Fibroblast of skin of right quadriceps (primary cell): ENCODE measurements at places on chromosomes 1 and 21.
A peak's percentile ranks its signal among the peaks of the same experiment; 100 is the strongest.

GRCh38 chr1:23964790-23965740 is 5.4 kb downstream of the PNRC2 start:
- DNase-seq, result no peak

DNA sequence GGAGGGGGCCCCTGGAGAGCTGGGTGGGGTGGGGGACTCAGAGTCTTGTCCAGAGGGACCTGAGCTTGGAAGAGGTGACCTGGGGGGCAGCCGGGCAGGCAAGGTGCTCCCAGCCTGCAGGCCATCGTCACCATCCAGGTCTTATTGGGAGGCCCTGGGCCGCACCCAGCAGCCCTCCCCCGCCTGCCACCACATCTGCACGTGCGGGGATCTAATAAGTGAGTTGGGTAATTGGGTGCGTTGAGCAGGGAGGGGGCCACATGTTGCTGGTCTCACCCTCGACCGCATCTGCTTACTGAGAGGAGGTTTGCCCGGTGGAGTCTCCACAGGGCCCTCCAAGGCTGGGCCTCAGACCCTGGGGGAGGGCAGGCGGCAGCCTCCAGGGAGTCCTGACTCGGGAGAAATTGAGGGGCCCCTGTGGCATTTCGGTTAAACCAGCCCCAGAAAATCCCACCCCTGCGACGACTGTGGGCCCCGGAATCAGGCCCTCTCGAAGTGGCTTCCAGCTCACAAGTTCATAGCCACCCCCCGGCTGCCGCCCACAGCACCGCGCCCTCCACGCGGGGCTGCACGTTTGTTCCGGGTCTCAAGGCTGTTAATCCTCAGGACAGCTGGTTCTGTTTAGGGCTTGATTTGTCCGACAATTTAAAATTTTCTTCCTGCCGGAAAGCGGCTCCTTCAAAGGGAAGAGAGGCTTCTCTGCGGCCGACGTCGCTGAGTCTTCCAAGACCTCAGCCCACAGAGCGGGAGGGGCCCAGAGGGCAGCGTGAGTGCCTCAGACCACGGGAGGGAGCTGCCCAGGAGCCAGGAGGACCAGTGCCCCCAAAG is 14.7 kb upstream of the COL6A2 start:
- DNase-seq, result peak; percentile 88

DNA sequence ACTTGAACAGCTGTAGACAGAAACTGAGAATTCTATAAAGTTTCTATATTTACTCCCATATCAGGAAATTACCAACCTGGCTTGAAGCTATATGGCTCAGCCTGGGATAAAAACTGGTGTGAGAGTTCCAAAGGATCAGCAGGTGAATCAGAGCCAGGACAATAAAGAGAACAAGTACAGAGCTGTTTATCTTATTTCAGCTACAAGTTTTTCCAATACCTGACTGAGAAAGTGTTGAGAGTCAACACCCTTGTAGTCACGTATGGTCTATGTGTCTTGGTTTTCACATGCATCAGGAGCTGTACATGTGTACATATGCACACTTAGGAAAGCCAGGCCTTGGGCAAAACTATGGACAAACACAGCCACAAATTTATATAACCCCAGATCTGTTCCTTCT is 40.7 kb upstream of the CXADR start:
- no peak for DNase-seq

GRCh38 chr1:11429226-11429625 is 49.7 kb upstream of the DISP3 start:
- DNase-seq, result no peak

DNA sequence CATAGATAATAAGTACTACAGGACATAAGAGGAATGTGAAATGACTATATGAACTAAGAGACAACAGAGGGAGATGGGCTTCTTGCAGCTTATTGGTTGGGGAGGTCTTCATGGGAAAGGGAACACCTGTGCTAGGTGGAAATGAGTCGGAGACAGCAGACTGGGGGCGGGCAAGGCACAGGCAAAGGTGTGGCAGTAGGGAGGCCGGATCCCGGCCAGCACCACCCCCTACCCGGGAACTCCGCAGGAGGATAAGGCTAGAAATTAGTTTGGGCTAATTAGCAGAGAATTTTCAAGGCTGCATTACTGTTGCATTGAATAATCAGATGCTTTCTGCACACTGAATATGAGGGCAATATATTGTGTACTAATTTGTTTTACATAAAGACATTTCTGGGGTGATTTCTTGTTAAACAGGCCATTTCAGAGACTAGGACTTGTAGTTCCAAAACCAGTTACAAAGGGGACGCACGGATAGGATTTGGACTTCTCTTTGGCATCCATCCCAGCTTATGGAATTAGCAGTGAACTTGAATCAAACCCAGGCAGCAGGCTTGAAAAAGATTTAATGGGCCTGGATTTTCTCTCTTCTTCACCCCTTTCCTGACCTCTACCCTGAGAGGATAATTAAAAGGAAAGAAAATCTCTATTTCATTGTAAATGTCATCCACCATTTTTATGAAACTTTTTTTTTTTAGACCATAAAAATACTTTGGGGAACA is 2.2 kb upstream of the HUNK start:
- DNase-seq, result no peak

- DNase-seq, result no peak
Observed at GRCh38 chr1:116306840-116307442, 66.1 kb upstream of the ATP1A1 start.

DNA sequence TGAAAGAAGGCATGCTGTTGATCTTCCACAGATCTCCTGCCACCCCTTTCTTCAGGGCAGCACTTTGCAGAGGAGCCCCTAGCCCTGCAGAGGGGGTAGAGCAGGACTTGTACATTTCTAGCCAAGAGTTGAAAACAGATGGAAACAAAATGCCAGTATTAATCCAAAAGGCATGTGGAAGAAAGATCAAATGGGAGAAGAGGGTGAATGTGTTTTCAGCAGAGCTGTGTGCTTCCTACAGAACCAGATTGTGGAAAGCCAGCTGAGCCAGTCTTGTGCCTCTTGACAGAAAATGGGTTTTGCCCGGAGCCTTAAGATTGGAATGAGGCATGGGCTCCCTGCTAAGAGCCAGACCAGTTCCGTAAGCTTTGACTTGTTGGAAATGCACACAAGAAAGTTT is 105.2 kb upstream of the TSPAN2 start:
- DNase-seq, result no peak

- DNase-seq, result no peak
Observed at GRCh38 chr1:76294482-76295194, 220.1 kb downstream of the ST6GALNAC3 start.

DNA sequence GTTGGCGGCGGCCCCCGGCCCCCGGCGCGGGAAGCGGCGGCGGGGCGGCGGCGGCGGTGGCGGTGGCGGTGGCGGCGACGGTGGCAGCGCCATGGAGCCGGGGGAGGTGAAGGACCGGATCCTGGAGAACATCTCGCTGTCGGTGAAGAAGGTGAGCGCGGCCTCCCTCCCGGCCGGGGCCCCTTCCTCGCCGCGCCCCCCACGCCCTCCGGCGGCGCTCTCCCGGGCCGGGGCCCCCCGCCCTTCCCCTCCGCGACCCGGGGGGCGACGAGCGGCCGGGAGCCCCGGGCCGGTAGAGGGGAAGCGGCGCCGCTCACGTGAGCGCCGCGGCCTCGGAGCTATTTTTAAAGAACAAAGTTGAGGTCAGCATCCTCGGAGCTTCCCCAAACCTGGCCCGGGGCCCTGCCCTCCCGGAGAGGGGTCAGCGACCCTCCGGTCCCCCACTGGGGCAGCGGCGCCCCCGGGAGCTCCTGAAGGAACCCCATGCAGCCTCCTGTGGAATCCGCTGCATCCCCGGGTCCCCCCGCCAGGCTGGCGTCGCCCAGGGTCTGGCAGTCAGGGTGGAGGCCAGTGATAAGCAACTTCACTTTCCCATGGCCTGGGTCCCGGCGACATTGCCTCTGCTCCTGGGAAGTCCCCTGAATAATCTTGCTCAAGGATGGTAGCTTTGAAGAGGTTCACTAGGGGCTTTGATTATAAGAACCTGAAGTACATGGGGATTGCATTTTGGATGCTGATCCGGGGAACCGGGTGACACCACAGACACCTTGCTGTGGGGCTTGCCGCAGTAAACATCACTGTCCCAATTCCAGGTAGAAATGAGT is 560 bp downstream of the PLEKHM2 start:
- peak; percentile 17 for DNase-seq

DNA sequence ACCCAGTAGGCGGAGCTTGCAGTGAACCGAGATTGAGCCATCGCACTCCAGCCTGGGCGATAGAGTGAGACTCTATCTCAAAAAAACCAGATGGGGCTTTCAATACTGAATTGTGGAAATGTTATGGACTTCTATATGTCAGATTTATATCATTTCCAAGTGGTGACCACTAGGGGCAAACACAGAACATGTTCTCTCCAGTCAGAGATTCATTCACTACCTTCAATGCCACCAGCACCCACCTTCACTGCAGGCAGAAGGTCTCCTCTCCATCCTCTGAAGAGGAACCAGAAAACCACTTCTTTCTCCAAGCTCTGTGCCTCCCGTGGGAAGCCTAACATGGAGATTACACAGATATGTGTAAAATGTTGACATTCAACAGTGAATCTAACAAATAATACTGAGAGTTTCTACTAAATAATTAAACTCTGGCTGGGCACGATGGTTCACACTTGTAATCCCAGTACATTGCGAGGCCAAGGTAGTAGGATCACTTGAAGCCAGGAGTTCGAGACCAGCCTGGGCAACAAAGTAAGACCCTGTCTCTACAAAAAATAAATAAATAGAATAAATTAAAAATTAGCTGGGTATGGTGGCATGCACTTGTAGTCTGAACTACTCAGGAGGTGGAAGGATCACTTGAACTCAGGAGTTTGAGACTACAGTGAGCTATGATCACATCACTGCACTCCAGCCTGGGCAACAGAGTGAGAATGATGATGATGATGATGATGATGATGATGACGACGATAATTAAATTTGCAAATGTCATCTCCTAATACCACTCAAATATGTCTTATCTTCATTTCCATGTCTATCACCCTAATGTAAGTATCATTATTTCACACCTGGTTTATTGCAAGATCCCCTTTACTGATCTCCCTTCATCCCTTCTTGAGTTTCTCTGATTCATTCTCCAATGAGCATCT is 151.1 kb downstream of the ZNF281 start:
- DNase-seq, result peak; percentile 17

- peak; percentile 25 for DNase-seq
Observed at GRCh38 chr1:3858231-3858981, 1.1 kb downstream of the DFFB start.

DNA sequence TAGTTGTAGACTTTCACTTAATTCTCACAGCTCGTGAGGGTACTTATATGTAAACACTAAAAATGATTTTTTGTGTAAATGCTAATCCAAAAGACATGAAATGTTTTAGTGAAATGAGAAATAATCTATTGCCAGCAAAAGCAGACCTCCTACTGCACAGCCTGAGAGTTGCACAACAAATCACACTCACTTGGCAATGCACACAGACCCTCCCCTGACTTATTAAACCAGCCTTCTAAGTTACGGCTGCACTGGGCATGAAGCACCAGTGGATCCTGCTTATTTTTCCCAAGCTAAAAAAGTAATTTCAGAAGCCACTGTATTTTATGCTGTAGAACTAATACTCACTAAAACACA is 10.3 kb downstream of the ERRFI1 start:
- no peak for DNase-seq

- DNase-seq, result no peak
Observed at GRCh38 chr1:23643736-23644554, 47.7 kb upstream of the RPL11 start.

GRCh38 chr21:42629933-42630589 is 23.4 kb upstream of the PDE9A start:
- DNase-seq, result no peak

GRCh38 chr1:211329764-211330201 is 3.1 kb downstream of the TRAF5 start:
- no peak for DNase-seq

- DNase-seq, result peak; percentile 31
Observed at GRCh38 chr21:38859852-38860251, 54.1 kb downstream of the ETS2 start.

GRCh38 chr1:95247607-95248006 is 13.6 kb downstream of the RWDD3 start:
- DNase-seq, result no peak

DNA sequence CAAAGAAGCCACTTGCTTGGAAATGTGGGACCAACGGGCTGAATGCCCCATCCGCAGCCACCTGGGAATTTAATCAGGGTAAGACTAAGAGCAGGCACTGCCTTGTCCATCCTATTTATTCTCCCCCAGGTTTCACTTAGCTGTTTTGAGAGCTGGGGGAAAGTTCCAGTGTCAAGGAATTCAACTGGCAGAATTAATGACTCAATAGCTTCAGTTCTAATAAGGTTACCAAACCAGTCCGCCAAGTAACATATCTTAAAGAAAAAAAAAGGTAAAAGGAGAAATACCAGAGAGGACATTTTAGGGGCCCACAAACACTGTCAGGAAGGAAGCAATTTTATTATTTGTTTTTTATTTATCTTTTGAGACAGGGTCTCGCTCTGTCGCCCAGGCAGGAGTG is 157.6 kb upstream of the SOD1 start:
- no peak for DNase-seq

- no peak for DNase-seq
Observed at GRCh38 chr21:26391166-26391565, 181.9 kb downstream of the CYYR1 start.

DNA sequence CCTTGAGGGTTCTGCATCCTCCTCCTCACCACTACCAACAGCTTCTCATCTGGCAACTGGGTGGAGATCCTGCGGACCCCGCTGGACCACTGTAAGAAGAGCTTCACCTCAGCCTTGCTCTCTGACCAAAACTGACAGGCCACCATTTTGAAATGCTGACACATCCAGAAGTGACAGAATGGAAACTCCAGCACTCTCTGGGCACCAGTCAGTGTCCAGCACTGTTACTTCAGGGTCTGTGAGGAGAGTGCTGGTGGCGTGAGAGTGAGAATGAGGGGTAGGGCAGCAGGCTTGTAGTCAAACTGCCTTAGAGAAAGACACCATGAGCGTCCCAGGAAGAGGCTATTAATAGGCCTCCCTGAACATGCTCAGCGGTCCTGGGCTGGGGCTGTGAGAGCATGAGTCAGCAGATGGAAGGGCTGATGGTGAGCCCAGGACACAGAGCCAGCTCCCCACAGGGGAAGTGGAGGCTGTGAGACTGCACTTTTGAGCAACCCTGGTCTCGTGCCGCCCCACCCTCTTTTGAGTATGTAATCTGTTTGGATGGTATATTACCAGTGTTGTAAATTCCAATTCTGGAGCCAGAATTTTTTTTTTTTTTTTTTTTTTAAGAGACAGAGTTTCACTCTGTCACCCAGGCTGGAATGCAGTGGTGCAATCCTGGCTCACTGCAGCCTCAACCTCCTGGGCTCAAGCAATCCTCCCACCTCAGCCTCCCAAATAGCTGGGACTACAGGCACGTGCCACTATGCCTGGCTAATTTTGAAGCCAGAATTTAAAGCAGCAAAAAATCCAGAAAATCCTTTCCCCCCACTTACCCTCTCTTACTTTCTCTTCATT is 34.4 kb upstream of the SLC30A1 start:
- peak; percentile 96 for DNase-seq

DNA sequence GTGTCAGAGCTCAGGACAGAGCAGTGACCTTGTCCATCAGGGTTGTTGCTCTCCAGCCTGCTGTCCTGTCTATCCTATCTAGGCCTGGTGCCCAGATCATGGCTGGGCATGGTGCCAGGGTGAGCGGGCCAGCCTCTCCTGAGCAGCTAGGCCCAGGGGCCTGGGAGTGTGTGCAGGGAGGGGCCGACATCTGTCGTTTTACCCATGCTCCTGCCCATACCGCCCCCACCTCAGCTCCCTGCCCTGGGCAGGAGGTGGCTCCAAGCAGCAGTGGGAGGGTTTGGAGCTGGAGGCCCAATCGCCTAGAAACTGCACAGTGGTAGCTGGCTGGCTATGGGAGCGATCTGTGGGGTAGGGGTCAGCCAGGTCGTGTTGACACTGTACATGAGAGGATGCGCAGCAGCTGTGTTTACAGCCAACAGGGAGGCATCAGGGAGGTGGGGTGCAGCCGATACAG is 6.5 kb downstream of the INSRR start:
- DNase-seq, result no peak

GRCh38 chr1:216458812-216459211 is 35.6 kb upstream of the USH2A start:
- no peak for DNase-seq
